NCI-H345 (cell line): ENCODE measurements at places on chromosomes 7 and 10.

- DNase-seq, result no peak
These were observed 205.9 kb upstream of the SEMA3D start for GRCh38 chr7:85392789-85393188.

DNA sequence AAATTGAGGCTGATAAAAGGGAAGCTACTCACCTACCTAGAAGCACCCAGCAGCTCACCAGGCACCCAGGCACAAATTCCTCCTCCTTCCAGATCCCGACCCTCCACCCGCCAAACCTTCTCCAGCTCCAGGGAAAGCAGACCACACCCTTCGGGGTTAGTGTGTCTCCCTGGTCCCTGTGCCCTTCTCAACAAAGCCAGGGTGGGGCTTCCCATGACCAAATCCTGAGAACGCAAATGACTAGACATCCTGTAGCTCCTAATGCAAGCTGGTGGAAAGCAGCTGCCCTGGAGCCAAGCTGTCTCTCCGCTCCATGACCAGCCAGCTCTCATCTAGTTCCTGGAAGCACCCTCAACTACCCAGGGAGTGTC, 4.4 kb downstream of the TBX20 start:
- no peak for DNase-seq

DNA sequence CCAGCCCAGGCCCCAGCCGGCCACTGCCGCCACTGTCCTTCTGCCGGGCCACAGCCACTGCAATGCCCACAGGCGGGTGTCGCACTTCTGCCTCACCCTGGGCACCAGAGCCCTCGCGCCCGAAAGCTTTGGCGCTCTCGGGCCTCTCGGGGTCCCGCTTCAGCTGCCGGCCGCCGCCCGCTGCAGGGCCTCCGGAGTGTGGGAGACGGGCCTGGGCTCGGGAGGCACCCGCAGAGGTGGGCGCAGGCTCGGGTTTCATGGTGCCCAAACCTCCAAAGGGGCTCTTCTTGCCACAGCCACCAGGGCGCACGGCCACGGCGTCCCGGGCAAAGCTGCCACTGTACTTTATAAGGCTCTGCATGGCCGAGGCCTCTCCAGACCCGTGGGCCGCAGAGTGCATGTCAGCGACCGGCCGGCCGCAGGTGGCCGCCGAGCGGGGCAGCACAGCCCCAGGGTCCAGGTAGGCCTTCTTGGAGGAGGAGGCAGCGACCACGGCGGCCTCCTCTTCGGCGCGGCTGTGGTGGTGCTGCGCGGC, 35.9 kb downstream of the TNRC18 start:
- DNase-seq, result no peak

GRCh38 chr10:68230268-68230667, 1.6 kb downstream of the ATOH7 start:
- no peak for DNase-seq

- no peak for DNase-seq
These were observed at the start of gene MALRD1 for GRCh38 chr10:19048489-19048888. Gene MALRD1 (plus strand): TSS chr10:19048801. CDS start chr10:19048939, 138 bp downstream.
